ENCODE measurements at places on chromosomes 16 and 17.

GRCh38 chr17:67272312-67273047 is 27.5 kb upstream of the HELZ start:
- H3K4me1 ChIP-seq: no peaks in the 10 kb centered on the region
- no peak overlapping the region for H3K4me3 ChIP-seq
- H3K27ac ChIP-seq: no peak overlapping the region
- DNase-seq: no peak
- no peaks in the 10 kb centered on the region for H3K27me3 ChIP-seq

DNA sequence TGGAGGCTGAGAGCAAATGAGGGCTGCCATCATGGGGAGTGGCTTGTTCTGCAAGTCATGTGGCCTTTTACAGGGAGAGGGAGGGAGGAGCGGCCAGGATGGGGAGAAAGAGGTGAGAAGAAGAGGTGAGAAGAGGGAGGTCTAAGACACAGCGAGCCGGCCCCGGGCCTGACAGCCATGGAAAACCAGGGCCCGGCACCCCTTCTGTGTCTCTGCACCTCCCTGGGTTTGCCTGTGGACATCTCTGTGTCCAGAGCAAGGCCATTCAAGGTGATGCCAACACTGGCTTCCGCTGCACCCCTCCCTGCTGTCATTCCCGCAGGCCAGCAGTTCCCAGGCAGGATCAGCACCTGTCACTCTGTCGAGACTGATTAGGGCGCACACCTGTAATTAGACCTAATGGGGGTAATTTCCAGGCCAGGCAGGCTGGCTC is 75.6 kb downstream of the MGAT5B start:
- no peaks in the 10 kb centered on the region for H3K27me3 ChIP-seq
- no peak overlapping the region for H3K27ac ChIP-seq
- H3K36me3 ChIP-seq: no peaks in the 10 kb centered on the region
- no peak for DNase-seq

DNA sequence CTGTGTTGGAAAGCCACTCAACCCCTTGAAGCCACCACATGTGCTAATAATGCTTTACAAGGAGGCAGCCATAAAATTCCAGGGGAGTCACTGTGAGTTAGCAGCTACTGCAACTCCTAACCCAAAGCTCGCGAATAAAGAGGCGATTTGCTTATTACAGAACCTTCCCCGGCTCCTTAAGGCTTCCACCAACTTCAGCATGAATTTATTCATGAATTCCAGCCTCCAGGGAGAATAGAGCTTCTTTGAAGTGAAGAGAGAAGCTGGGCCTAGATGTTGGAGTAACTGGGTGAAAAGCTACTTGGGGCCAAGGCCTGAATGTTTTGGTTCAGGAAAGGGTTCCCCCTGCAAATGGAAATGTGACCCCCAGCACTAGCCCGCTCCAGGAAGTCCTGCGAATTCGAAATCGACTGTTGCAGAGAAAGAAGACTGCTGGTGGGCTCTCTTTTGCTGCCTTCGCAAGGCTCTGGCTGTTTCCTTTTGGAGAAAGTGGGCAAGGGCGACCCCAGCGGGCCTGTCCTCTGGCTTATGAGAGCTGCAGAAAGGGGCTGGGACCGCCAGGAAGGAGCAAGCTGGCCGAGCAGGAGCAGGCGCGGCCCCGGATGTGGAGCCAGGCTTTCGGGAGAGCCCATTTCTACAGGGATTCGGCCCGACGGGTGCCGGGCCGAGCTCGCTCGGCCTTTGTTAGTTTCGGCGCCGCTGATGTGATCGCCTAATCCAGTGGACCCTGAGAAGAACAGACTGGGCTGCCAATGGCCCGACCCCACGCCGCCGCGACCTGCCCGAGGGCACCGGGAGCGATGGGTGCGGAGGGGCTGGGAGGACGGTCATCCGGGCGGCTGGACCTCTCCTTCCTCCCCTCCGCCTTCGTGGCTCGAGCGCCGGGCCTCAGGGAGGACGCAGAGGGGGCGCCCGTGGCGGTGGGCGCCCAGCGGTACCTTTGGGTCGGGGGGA is 7.6 kb downstream of the CBX8 start:
- no peak overlapping the region for H3K27ac ChIP-seq
- H3K4me1 ChIP-seq: peaks cover 29% of the 10 kb centered on the region
- no peaks in the 10 kb centered on the region for H3K36me3 ChIP-seq
- no peak for DNase-seq

DNA sequence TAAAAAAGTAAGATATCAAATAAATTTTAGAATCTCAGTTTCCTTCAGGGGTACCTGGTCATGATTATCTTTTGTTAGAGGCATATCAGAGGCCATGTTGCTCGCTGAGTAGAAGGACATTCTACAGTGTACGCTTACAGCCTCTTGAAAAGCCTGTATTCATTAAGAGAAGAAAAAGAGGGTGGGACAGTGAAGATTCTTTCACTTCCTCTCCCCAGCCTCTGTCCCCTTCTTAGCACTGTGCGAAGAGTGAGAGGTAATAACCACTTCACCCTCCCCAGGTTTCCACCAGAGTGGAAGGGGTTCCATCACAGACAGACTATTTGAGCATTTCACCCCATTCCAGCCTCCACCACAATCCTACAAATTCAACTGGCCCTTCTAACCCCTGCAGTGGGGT is 4.8 kb upstream of the LPO start:
- no peaks in the 10 kb centered on the region for H3K36me3 ChIP-seq
- H3K27ac ChIP-seq: no peak overlapping the region
- H3K4me3 ChIP-seq: no peak overlapping the region
- DNase-seq: no peak
- no peaks in the 10 kb centered on the region for H3K27me3 ChIP-seq
- H3K4me1 ChIP-seq: no peaks in the 10 kb centered on the region

DNA sequence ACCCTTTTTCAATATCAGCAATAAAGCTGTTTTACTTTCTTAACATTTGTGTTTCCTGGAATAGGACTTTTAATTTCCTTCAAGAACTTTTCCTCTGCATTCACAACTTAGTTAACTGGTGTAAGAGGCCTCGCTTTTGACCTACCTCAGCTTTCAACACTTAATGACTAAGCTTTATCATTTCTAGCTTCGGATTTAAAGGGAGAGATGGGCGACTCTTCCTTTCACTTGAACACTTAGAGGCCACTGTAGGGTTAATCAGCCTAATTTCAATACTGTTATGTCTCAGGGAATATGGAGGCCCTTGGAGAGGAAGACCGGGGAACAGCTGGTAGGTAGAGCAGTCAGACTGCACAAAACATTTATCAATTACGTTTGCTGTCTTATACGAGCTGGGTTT is 4.7 kb downstream of the SYNRG start:
- H3K4me3 ChIP-seq: no peak overlapping the region
- no peak overlapping the region for H3K27ac ChIP-seq
- H3K36me3 ChIP-seq: peaks cover under 1% of the 10 kb centered on the region
- no peak for DNase-seq

- no peaks in the 10 kb centered on the region for H3K36me3 ChIP-seq
- H3K4me1 ChIP-seq: no peaks in the 10 kb centered on the region
- no peaks in the 10 kb centered on the region for H3K27me3 ChIP-seq
- H3K27ac ChIP-seq: no peak overlapping the region
Measured at GRCh38 chr16:71172481-71173207, 57.9 kb downstream of the HYDIN start.

DNA sequence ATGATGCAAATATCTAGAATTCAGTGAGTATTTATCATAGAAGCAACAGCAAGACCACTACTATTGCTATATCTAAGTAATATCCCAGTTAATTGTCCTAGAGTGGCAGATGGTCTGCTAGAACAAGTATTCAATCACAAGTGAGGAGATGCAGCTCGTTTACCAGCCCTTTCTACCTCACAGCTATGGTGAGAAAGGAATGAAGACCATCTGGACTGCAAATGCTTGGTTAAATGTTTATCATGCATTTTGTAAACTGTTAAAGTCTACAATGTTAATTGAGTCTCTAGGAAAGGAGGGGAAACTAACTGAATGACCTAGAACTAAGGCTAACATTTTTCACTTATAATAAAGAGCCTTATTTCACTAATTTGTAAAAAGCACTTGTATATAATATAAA is 52.5 kb downstream of the CNOT1 start:
- no peaks in the 10 kb centered on the region for H3K27me3 ChIP-seq
- no peak overlapping the region for H3K4me3 ChIP-seq
- H3K4me1 ChIP-seq: no peaks in the 10 kb centered on the region
- no peak overlapping the region for H3K27ac ChIP-seq

GRCh38 chr16:12341423-12341822 is 364.9 kb downstream of the SNX29 start:
- H3K36me3 ChIP-seq: no peaks in the 10 kb centered on the region
- H3K27me3 ChIP-seq: no peaks in the 10 kb centered on the region
- no peaks in the 10 kb centered on the region for H3K4me1 ChIP-seq
- H3K27ac ChIP-seq: no peak overlapping the region
- H3K4me3 ChIP-seq: no peak overlapping the region

DNA sequence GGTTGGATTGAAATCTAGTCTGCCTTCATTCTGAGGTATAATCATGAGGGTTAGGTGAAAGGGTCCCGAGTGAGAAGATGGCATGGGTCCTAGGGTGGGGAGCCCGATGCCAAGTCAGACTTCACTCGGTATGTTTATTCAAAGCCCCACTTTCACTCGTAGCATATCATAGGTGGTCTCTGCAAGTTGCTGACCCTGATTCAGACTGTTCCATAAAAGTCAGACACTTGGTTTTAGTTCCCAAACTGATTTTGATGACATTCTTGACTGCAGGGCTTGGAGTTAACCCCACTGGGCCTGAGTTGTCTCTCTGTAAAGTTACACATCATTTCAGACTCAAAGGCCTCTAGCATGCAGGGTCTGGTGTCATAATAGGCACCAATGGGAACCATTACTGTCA is 17.8 kb downstream of the HAPSTR1 start:
- H3K36me3 ChIP-seq: peaks cover 57% of the 10 kb centered on the region
- H3K4me3 ChIP-seq: no peak overlapping the region
- peaks cover 92% of the 10 kb centered on the region for H3K4me1 ChIP-seq
- H3K27ac ChIP-seq: no peak overlapping the region

All from upper lobe of left lung (tissue), 6 donors.